GF-D8 (cell line): ENCODE measurements at places on chromosomes 11 and 22.

DNA sequence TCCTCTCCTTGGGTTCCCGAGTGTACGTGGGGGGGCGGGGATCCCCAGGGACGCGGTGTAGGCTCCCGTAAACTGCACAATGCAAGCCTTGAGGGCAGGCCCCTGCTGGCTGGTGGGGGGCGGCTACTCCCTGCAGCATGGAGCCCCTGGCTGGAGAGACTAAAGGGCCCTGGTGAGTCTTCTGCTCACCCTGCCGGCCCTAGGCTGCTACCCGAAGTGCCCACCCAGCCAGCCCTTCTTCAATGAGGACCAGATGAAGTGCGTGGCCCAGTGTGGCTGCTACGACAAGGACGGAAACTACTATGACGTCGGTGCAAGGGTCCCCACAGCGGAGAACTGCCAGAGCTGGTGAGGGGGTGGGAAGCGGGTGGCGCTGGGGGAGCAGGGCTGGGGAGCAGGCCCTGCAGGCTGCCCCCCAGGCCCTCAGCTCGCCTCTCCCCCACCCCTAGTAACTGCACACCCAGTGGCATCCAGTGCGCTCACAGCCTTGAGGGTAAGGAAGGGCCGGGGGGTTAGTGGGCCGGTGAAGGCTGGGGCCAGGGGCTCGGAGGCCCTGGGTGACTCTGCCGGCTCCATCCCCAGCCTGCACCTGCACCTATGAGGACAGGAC is 16.8 kb downstream of the MUC5B start:
- no peak for DNase-seq

- DNase-seq, result no peak
Observed at GRCh38 chr11:9625162-9625561, 38.7 kb upstream of the SWAP70 start.

DNA sequence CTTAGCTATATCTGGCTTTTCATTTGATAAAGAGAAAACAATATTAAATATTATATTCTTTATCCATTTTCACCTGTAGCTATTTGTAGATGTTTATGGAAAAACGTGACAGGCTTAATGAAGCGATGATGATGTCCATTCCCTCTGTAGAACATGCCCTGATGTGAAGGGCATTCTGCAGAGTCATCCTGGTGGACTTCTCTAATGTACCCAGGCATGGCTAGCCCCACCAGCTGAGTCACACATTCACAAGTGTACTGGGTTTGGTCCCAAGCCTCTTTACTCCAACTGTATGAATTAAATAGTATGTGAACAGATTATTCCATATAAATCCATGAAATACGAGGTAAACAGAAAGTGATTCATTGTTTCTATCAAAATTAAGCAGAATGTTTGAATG is 139.3 kb downstream of the CADM1 start:
- no peak for DNase-seq

- DNase-seq, result no peak
Observed at GRCh38 chr22:28141614-28142013, 222.6 kb upstream of the PITPNB start.

DNA sequence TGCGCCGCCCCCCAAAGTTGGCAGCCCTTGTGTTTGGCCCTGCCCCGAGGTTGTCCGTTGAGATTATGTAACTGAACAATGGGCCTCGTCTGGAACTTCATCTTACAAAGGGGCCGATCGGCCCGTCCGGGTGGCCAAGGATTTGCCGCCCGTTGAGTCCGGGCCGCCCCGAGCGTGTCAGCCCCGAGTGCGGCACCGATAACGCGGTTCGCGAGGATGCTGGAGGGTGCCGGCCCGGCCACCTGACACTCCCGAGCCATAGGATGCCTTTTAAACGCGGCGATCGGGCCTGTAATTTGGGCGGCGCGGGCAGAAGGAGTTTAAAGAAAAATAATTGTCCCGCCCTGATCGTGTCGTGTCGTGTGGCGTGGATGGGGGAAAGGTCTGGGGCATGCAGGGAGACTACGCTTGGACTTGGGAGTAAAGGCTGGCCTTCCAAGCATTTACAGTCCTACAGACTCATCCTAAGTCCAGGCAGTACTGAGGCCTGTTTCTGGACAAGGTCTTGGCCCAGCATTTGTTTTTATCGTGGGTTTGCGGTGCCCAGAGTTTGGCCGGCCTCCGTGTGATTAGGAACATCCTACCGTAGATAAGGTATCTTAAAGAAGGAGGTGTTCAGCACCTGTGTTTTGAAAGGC is 1.3 kb downstream of the WEE1 start:
- DNase-seq, result no peak

- DNase-seq, result no peak
Observed at GRCh38 chr22:47659467-47660223, 897.2 kb downstream of the TBC1D22A start.

DNA sequence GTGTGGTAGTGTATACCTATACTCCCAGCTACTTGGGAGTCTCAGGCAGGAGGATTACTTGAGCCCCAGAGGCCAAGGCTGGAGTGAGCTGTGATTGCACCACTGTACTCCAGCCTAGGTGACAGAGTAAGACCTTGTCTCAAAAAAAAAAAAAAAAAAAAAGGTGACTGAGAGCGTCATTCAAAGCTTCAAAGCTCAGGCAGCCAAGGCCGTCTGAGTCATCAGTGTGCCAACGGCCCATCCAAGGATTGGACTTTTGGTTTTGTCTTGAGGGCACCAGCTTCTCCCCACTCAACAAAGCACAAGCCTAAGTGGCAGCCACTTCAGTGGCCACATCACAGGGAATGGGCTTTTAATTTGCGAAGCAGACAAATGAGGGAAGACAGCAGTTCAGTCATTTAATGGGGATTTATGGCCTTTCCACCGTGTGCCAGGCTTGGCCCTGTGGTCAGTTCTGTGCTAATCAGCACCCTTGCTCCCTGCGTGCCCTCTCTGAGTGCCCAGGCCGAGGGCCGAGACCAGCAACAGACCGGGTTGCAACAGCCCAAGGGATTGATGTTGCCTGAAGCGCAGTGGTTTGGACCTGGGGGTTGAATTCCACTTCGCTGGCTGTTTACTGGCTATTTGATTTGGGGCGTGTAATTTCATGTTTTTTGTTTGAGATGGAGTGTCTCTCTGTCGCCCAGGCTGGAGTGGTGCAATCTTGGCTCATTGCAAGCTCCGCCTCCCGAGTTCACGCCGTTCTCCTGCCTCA is 30.2 kb upstream of the CRYBB3 start:
- DNase-seq, result no peak

DNA sequence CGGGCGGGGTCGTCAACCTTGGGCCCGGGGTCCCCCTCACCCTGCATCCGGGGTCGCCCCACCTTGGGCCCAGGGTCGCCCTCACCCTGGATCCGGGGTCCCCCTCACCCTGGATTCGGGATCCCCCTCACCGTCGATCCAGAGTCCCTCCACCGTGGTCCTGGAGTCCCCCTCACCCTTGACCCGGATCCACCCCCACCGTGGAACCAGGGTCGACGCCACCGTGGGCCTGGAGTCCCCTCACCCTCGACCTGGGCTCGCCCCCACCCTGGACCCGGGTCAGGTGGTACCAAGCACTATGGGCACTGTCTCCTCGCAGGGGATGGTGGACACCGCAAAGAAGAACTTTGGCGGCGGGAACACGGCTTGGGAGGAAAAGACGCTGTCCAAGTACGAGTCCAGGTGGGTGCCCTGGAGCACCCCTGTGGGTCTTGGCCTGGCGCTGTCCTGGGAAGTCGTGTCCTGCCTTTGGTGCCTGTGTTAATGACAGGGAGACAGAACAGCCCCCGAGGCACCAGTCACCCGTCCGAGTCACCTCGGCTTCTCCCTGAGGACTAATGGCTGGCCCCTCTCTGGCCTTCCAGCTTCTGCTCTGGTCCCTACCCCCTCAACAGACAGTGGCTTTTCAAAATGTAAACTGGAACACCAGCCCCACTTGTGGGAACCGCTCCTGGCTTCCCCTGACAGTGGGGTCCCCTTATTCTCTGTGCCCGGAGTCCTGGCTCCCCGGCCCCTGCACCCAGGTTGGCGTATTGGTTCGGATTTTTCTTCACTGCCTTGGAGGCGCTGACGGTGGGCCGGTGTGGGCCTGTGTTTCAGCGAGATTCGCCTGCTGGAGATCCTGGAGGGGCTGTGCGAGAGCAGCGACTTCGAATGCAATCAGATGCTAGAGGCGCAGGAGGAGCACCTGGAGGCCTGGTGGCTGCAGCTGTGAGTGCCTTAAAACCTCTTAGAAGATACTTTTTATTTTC is 762 bp downstream of the CRELD2 start:
- no peak for DNase-seq

- no peak for DNase-seq
Observed at GRCh38 chr22:27723158-27723557, 78.4 kb downstream of the MN1 start.

GRCh38 chr11:131766637-131767036 is 396.2 kb downstream of the NTM start:
- DNase-seq, result no peak

DNA sequence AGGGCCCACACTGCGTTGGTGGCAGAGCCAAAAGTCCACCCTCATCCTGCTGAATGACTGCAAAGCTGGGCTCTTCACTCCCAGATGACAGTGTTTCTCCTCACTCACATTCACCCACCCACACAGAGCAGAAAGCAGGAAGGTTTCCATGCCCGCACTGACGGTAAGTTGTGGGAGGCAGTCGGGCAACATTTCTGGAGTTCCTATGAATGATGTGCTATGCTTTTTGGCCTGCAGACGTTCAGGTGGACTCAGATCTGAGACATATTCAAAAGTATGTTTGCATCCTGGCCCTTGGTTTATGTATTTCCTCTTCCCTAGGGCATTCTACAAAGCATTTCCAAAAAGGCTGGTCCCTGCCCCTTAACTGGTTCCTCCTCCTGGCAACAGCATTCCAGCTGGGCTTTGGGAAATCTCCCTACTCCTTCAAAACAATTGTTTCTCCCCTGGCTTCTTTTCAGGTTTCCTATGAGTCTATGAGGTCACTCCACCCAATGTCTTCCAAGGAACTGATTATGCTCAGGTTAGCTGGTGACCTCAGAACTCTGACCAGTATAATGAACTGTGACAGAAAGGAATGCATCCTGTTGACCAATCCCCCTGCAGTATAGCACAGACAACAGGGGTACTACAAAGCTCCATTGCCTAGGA is 36.4 kb downstream of the PACSIN2 start:
- DNase-seq, result no peak

GRCh38 chr11:73387594-73388264 is 11.5 kb downstream of the RELT start:
- DNase-seq, result peak; percentile 68
